ENCODE measurements at places on chromosomes 11 and 22. TPM values are rescaled to one million over a fixed set of nuclear protein-coding genes. Genes with fewer than 3 reads are reported as not detected.

DNA sequence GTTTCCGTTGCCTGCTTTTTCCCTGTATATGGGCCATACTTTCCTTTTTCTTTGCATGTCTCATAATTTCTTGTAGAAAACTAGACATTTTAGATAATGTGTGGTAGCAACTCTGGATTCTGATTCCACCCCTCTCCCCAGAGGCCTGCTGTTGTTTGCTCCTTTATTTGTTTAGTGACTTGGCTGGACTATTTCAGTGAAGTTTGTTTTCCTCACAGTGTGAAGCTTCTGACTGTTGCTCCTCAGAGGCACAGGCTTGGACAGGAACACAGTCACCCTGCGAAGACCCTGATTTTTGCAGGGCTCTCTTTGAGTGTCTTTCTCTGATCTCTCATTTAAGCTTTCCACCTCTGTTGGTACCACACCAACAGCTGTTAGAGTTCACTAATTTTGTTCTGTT lies 72.5 kb downstream of the SWAP70 start:
- H3K27ac ChIP-seq: no peak overlapping the region
- peaks cover 13% of the 10 kb centered on the region for H3K36me3 ChIP-seq
- no peaks in the 10 kb centered on the region for H3K4me1 ChIP-seq
- H3K27me3 ChIP-seq: no peaks in the 10 kb centered on the region

DNA sequence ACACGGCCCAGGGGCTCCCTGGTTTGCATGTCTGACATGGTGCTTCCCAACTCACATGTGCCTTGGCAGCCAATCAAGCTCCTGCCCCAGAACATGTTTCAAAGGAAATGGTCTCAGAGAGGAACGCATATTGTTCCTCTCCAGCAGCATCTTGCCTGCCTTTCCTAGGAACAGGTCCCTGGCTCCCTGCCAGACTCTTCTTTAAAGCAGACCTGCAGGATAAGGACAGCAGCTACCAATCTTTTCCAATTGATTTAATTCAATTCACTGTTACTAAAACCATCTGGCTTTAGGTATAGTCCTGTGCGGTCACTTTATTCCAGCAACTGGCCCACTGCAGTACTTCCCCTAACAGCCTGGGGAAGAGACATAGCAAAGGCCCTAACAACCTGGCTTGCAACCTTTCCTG lies 79.9 kb downstream of the AMBRA1 start:
- H3K4me1 ChIP-seq: peaks cover 9% of the 10 kb centered on the region
- H3K27ac ChIP-seq: no peak overlapping the region
- H3K4me3 ChIP-seq: no peak overlapping the region
- H3K27me3 ChIP-seq: no peaks in the 10 kb centered on the region
- peaks cover 4% of the 10 kb centered on the region for H3K36me3 ChIP-seq
- no peak for DNase-seq

DNA sequence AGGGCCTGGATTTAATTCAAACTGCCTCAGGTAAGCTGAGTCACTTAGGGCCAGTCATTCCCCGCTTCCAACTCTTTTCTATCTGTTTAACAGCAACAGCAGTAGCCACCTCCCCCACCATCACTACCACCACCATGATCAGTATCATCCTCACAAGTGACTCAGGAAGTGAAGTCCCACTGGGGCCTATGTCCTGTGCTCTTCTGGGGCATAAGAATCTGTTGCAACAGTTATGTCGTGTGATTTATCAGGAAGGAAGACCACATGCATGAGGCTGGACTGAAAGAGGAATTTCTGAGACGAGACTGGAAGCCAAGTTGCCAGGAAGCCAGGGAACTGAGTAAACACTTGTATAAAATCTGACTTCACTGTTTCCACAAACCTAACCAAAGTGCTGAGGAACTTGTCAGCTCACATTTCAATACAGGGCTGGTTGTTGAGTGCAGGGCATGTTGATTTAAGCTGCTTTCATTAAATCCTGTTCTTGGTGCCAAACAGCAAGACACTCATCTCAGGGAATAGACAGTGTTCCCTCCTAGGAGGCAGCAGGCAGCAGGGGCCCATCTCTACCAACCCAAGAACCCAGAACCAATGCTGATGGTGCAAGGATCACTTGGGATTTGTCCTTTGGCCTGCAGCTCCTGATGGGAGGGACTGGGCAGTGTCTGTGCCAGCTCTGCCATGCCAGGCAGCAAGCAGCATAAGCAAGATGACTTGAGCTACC lies 226.7 kb upstream of the NARS2 start:
- H3K27me3 ChIP-seq: peaks cover 3% of the 10 kb centered on the region
- H3K36me3 ChIP-seq: no peaks in the 10 kb centered on the region
- DNase-seq: no peak
- no peak overlapping the region for H3K4me3 ChIP-seq
- no peak overlapping the region for H3K27ac ChIP-seq

DNA sequence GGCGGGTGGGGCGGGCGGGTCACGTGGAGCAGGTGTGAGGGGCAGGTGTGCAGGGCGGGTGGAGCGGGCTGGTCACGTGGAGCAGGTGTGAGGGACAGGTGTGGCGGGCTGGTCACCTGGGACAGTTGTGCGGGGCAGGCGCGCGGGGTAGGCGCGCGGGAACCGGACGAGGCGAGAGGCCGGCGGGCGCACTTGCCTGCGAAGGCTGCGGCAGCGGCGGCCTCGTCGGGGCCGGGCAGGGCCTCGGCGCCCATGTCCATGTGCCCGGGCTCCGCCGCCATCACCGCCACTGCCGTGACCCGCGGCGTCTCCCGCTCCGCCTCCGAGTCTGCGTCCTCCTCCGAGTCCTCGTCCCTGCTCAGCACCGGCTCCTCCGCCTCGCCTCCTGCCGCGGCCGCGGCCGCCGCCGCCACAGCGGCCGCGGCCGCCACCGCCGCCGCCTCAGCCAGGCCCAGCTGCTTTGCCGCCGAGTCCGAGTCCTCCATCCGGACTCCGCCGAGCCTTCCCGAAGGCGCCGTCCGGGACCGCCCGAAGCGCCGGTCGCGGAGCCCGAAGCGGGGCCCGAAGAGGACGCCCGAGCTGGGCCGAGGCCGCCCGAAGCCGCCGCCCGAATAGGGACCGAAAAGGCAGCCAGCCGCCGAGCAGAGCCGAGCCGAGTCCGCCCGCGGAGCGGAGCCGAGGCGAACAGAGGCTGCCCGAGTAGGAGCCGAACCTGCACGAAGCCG lies at the start of gene DEAF1:
Gene DEAF1, minus strand, starts transcription at position 660 of the 725 bp plus-strand sequence. Its CDS starts 175 bp downstream, at position 485.
- peaks cover 11% of the 10 kb centered on the region for H3K36me3 ChIP-seq
- H3K27me3 ChIP-seq: no peaks in the 10 kb centered on the region
- H3K4me1 ChIP-seq: peaks cover 58% of the 10 kb centered on the region
- peak within 1 kb of the TSS; percentile 83 for H3K4me3 ChIP-seq
- DNase-seq: peak; percentile 100

DNA sequence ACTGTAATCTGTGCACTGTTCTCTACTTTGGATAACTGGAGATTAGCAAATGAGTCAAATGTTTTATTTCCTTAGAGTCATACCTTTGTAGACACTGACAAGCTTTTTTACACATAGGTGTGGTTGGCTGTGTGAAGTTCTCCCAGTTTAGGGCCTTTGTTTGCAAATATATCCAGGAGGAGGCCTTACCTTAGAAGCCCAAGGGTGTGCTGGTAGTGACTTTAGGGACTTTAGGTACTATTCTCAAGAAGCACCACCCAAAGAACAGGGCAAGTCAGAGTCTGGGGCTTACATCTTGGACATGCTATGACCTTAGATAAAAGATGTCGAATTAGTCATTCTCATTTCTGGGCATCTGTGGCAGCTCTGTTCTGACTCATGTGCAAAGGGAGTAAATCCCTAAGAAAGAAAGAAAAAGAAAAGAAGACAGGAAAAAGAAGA lies 4.8 kb upstream of the FAR1 start:
- H3K4me1 ChIP-seq: peaks cover 7% of the 10 kb centered on the region
- DNase-seq: no peak
- H3K27ac ChIP-seq: no peak overlapping the region
- H3K27me3 ChIP-seq: peaks cover 10% of the 10 kb centered on the region
- no peak overlapping the region for H3K4me3 ChIP-seq

- no peaks in the 10 kb centered on the region for H3K36me3 ChIP-seq
- H3K4me1 ChIP-seq: no peaks in the 10 kb centered on the region
- H3K27ac ChIP-seq: no peak overlapping the region
Observed at GRCh38 chr11:99884750-99885149, 802.3 kb upstream of the ARHGAP42 start.

- H3K4me3 ChIP-seq: no peak overlapping the region
- DNase-seq: no peak
- H3K27me3 ChIP-seq: no peaks in the 10 kb centered on the region
- H3K4me1 ChIP-seq: no peaks in the 10 kb centered on the region
- no peak overlapping the region for H3K27ac ChIP-seq
Observed at GRCh38 chr11:26929806-26930517, 64.0 kb upstream of the FIBIN start.

- no peak overlapping the region for H3K27ac ChIP-seq
- no peak overlapping the region for H3K4me3 ChIP-seq
- H3K36me3 ChIP-seq: no peaks in the 10 kb centered on the region
- H3K4me1 ChIP-seq: no peaks in the 10 kb centered on the region
Observed at GRCh38 chr11:30457087-30457486, 129.1 kb downstream of the MPPED2 start.

- peaks cover 50% of the 10 kb centered on the region for H3K4me1 ChIP-seq
- H3K36me3 ChIP-seq: no peaks in the 10 kb centered on the region
- peak overlapping the region; percentile 77 for H3K4me3 ChIP-seq
- H3K27me3 ChIP-seq: no peaks in the 10 kb centered on the region
- peak; percentile 96 for DNase-seq
Observed at GRCh38 chr11:68839054-68839865, 2.5 kb downstream of the CPT1A start.

GRCh38 chr22:38187413-38188212 lies 6.0 kb upstream of the PLA2G6 start:
- H3K4me3 ChIP-seq: no peak overlapping the region
- peaks cover under 1% of the 10 kb centered on the region for H3K27me3 ChIP-seq
- H3K27ac ChIP-seq: no peak overlapping the region
- H3K36me3 ChIP-seq: no peaks in the 10 kb centered on the region
- H3K4me1 ChIP-seq: no peaks in the 10 kb centered on the region
- no peak for DNase-seq

- no peak for DNase-seq
- no peak overlapping the region for H3K27ac ChIP-seq
- no peaks in the 10 kb centered on the region for H3K4me1 ChIP-seq
- H3K27me3 ChIP-seq: no peaks in the 10 kb centered on the region
- H3K36me3 ChIP-seq: no peaks in the 10 kb centered on the region
- no peak overlapping the region for H3K4me3 ChIP-seq
Observed at GRCh38 chr11:84871116-84871515, 756.0 kb downstream of the DLG2 start.

- peaks cover 26% of the 10 kb centered on the region for H3K4me1 ChIP-seq
- H3K27me3 ChIP-seq: no peaks in the 10 kb centered on the region
Observed at GRCh38 chr11:62747475-62748160, 6.3 kb downstream of the ZBTB3 start.

DNA sequence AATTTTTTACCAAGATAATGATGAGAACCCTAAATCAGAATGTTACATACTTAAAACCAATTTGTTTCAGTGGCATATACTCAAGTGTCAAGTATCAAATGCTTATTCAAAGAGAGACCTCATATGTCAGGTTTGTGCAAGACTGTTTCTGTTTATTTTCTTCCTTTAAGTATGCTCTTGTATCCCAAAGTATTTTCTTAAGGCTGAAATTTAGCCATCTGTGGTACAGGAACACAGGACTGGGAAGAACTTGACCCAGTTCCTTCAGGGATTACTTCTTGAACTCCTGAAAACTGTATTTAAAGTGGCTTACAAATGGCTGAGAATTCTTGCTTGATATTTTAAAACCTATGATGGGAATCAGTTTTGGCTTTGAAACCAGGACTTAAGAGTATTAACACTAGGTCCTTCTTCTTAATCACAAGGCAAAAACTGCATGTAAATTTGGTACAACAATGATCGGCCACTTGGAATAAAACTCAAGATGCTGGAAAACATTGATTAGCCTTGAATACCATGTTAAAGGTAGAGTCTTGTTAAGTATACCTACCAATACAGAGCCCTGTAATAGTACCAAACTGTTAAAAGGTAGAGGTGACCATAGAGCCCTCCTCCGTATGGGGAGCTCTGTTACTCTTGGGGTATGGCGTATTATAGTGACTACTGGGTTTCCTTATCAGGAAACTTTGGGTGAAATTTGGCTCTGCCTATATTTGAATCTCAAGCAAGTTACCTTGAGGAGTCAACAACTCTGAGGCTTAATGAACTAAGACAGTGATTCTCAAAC lies 95.9 kb downstream of the BLID start:
- H3K27me3 ChIP-seq: no peaks in the 10 kb centered on the region
- no peak overlapping the region for H3K27ac ChIP-seq
- H3K4me1 ChIP-seq: no peaks in the 10 kb centered on the region
- no peak overlapping the region for H3K4me3 ChIP-seq

DNA sequence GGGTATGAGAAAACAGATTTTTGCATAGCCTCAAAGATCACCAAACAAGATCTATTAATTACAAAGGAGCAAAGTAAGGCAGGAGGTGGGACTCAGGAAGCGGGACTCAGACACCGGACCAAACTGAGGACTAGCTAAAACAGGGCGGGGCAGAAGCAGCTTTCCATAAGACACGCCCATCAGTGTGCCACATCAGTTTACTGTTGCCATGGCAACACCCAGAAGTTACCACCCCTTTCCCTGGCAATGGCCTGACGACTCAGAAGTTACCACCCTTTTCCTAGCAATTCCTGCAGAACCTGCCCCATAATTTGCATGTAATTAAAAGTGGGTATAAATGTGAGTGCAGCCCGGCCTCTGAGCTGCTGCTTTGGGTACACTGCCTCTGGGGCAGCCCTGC lies 173.9 kb downstream of the SHANK2 start:
- H3K4me3 ChIP-seq: no peak overlapping the region
- no peak for DNase-seq
- H3K27me3 ChIP-seq: peaks cover 17% of the 10 kb centered on the region
- H3K36me3 ChIP-seq: no peaks in the 10 kb centered on the region

- no peak overlapping the region for H3K4me3 ChIP-seq
- H3K36me3 ChIP-seq: no peaks in the 10 kb centered on the region
- H3K27me3 ChIP-seq: no peaks in the 10 kb centered on the region
- no peak for DNase-seq
- peaks cover 32% of the 10 kb centered on the region for H3K4me1 ChIP-seq
Observed at GRCh38 chr11:128633384-128633965, 46.1 kb upstream of the ETS1 start.

DNA sequence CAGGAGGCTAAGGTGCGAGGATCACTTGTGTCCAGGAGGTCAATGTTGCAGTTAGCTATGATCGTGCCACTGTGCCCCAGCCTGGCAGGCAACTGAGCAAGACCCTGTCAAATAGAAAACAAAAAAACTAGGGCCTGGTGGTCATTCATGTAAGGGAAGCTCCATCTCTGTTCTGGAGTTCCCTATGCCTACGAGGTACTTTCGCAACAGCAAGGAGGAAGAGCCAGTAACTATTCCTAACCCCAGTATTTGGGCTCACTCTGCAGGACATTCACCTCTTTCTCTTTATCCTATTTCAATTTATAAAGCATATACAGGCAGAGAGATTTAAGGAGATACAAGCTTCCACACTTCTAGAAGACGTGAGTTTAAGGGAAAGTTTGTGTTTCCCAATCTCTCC lies 46.6 kb downstream of the RDX start:
- H3K27ac ChIP-seq: no peak overlapping the region
- DNase-seq: no peak
- peaks cover 12% of the 10 kb centered on the region for H3K4me1 ChIP-seq
- H3K36me3 ChIP-seq: peaks cover 20% of the 10 kb centered on the region
- H3K27me3 ChIP-seq: no peaks in the 10 kb centered on the region

GRCh38 chr11:67372993-67373647 lies at the start of gene CLCF1:
Gene CLCF1 (minus strand): TSS chr11:67373598. CDS start chr11:67373539, 59 bp downstream.
- H3K4me3 ChIP-seq: peak within 1 kb of the TSS; percentile 73
- H3K4me1 ChIP-seq: peaks cover 23% of the 10 kb centered on the region
- peaks cover 28% of the 10 kb centered on the region for H3K27me3 ChIP-seq
- H3K27ac ChIP-seq: no peak within 1 kb of the TSS

The PNPLA3 gene
- 0.77 TPM for total RNA-seq

The MYO7A gene
- total RNA-seq: not detected

The ARFIP2 gene
- 37.9 TPM for total RNA-seq

The ZNF280B gene
- 1.7 TPM for total RNA-seq

The ENTHD1 gene
- total RNA-seq: 0.64 TPM

The DUSP8 gene
- total RNA-seq: 3.0 TPM

The CARD18 gene
- not detected for total RNA-seq

The CASP12 gene
- not detected for total RNA-seq

The OR6M1 gene
- not detected for total RNA-seq

The PDE2A gene
- 0.69 TPM for total RNA-seq
